A673 (cell line): ENCODE measurements at places on chromosomes 2 and 18. TPM values are rescaled to one million over a fixed set of nuclear protein-coding genes. Genes with fewer than 3 reads are reported as not detected.

DNA sequence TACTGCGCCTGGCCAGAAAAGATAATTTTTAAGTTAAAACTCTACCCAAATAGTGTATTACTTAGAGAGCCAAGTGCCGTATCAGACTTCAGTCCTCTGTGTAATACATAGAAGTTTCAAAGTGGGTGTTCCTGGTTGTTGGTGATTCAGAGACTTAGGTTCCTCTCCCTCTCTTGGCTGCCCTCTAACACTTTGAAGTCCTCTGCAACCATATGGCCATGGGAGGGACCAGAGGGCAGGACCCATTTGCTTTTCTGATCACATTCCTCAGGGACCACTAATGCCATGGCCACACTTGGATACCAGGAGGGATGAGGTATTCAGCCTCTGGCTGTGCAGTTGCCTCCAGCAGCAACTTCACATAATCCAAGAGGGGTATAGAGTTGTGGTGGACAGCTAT lies 131.5 kb downstream of the CAPN13 start:
- H3K27me3 ChIP-seq: peaks cover 4% of the 10 kb centered on the region
- H3K4me3 ChIP-seq: no peak overlapping the region
- H3K36me3 ChIP-seq: no peaks in the 10 kb centered on the region
- no peaks in the 10 kb centered on the region for H3K4me1 ChIP-seq
- H3K27ac ChIP-seq: no peak overlapping the region
- DNase-seq: no peak

DNA sequence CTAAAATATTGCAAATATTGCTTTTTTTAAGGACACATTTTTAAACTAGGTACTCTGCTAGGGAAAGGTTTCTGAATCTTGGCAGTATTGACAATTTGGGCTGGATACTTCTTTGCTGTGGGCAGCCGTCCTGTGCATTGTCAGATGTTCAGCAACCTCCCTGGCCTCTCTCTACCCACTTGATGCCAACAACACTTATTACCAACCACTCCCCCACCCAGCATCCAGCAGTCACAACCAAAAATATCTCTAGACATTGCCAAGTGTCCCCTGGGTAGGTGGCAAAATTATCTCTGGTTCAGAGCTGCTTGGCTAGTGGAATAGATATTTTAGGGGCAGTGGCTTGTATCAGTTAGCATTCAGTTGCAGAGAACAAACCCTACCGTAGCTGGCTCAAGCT lies 114.3 kb upstream of the PNPT1 start:
- peaks cover 4% of the 10 kb centered on the region for H3K27me3 ChIP-seq
- H3K4me1 ChIP-seq: no peaks in the 10 kb centered on the region
- no peak overlapping the region for H3K27ac ChIP-seq
- DNase-seq: no peak
- no peak overlapping the region for H3K4me3 ChIP-seq

The MRO gene
- 0.28 and 0.32 TPM in 2 replicates for total RNA-seq

DNA sequence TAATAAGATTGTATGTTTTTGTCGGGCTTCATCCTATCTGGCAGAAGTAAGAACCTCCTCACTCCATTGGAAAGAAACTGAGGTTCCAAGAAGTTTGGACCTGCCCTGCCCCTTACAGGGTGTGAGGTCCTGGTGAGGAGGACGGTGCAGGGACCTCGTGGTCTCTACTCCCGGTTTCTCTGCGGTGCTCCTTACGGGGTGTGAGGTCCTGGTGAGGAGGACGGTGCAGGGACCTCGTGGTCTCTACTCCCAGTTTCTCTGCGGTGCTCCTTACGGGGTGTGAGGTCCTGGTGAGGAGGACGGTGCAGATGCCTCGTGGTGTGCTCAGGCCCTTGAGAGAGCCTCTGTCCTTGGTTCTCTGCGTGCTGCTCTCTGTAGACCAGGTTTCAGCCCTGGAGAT lies 5.2 kb downstream of the CTDP1 start:
- no peaks in the 10 kb centered on the region for H3K27me3 ChIP-seq
- peak; percentile 11 for DNase-seq
- no peaks in the 10 kb centered on the region for H3K36me3 ChIP-seq
- peaks cover 14% of the 10 kb centered on the region for H3K4me1 ChIP-seq

The CD302 gene
- 0.24 and 0.31 TPM in 2 replicates for total RNA-seq

The IL37 gene
- not detected in 2 replicates for total RNA-seq

DNA sequence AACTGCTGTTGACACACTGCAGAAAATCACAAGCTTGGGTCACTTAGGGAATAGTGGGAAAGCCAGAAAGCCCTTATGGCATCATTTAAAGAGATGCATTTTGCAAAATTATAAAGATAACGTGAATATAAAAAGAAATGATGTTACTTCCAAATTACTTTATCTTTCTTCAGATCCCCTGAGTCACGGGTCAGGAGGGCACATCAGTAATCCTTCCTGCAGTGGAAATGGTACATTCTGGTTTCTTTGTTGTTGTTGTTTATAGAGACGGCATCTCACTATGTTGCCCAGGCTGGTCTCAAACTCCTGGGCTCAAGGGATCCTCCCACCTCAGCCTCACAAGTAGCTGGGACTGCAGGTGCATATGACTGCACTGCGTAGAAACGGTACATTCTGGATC lies 9.8 kb upstream of the EPG5 start:
- no peaks in the 10 kb centered on the region for H3K27me3 ChIP-seq
- H3K27ac ChIP-seq: no peak overlapping the region
- no peak overlapping the region for H3K4me3 ChIP-seq
- no peaks in the 10 kb centered on the region for H3K4me1 ChIP-seq
- H3K36me3 ChIP-seq: no peaks in the 10 kb centered on the region
- DNase-seq: no peak

GRCh38 chr2:15555760-15556193 lies 5.4 kb downstream of the NBAS start:
- H3K36me3 ChIP-seq: no peaks in the 10 kb centered on the region
- no peak for DNase-seq
- H3K27ac ChIP-seq: no peak overlapping the region

GRCh38 chr18:35711227-35711626 lies 129.7 kb downstream of the GALNT1 start:
- no peak overlapping the region for H3K27ac ChIP-seq
- no peak overlapping the region for H3K4me3 ChIP-seq
- H3K36me3 ChIP-seq: no peaks in the 10 kb centered on the region
- no peaks in the 10 kb centered on the region for H3K27me3 ChIP-seq

- no peaks in the 10 kb centered on the region for H3K27me3 ChIP-seq
- H3K36me3 ChIP-seq: peaks cover 54% of the 10 kb centered on the region
- DNase-seq: no peak
- no peak overlapping the region for H3K27ac ChIP-seq
- no peak overlapping the region for H3K4me3 ChIP-seq
Measured at GRCh38 chr2:189794310-189794709, 10.1 kb downstream of the PMS1 start.

The UGT1A5 gene
- total RNA-seq: not detected in 2 replicates
